ENCODE measurements at places on chromosomes 6 and 20.

- no peak for DNase-seq
Measured at GRCh38 chr6:82298012-82298411, 50.5 kb upstream of the IBTK start.

DNA sequence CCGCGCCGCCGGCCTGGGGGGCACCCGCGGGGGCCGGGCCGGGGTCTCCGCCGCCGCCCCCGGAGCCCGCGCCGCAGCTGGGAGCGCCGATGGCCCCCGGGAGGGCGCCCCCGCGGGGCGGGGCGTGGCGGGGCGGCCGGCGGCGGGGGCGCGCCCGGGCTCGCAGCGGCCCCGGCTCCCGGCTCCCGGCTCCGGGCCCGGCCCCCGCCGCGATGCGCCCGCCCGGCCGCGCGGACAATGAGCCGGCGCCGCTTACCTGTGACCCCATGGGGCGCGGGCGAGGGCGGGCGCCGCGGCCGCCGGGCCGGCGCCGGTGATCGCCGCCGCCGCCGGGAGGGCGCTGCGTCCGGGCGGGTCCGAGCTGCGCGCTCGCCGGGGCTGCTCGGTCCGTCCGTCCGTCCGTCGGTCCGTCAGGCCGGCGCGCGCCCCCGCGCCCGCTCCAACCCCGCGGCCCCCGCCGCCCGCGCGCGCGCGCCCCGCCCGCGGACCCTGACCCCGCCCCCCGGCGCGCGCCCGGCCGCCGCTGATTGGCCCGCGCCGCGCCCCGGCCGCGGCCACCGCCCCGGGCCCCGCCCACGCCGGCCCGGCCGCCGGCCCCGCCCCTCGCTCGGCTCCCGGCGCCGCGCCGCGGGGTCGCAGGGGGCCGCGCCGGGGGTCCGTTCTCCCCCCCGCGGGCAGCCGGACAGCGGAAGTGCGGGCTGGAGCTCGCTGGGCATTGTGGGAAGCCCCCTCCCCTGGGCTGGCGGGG is at the start of gene ZBTB46:
Gene ZBTB46, minus strand, starts transcription at position 424 of the 748 bp plus-strand sequence. CDS start 40,507 bp downstream, outside the sequence.
- DNase-seq = no peak

DNA sequence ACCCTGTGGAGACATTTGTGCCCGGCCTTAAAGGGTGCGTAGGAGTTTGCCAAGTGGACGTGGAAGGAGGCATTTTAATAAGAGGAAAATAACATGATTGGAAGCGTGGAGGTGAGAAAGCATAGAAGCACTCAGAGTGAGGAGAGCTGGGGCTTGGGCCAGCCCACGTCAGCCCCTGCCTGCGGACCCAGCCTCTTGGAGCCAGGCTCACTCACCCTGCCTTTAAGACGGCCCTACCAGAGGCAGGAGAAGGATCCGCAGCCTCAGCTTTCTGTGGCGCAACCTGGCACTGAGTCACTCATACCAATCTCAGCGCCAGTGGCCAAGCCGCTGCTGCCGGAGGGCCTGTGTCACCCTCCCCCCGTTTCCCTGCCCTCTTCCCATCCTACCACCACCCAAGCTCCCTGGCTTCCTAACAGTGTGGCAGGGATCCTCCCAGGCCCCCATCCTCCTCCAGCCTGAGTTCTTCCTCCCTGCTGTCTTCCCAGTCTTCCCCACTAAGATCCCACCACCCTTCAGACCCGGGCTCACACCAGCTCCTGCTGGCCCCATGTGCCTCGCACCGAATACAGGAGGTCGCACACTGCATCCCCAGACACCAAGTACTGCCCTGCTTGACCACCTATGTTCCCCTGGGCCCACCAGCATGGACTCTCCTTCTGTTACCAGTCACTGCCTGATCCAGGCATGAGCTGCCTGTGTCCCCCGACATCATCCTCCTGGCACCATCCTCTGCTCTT is 285.2 kb downstream of the UST start:
- no peak for DNase-seq

DNA sequence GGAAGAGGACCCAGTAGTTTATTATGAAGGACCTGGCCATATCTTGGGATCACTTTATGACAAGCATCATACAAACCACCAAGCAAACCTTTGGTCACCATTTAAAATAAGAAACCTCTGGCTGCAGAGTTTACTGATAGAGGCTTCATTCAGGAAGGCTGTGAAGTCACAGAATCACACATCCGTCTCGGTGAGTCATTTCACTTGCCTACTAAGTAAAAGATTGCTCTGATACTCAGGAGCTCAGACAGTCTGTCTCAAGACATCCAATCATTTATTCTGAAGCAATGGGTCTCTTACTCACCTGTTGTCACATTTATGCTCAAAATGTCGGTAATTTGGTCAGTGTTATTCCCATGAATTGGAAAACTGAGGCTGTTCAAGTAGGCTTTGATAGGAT is 33.7 kb downstream of the ADGRF5 start:
- DNase-seq = no peak

GRCh38 chr20:63217706-63218105 is 1.8 kb upstream of the YTHDF1 start:
- no peak for DNase-seq

DNA sequence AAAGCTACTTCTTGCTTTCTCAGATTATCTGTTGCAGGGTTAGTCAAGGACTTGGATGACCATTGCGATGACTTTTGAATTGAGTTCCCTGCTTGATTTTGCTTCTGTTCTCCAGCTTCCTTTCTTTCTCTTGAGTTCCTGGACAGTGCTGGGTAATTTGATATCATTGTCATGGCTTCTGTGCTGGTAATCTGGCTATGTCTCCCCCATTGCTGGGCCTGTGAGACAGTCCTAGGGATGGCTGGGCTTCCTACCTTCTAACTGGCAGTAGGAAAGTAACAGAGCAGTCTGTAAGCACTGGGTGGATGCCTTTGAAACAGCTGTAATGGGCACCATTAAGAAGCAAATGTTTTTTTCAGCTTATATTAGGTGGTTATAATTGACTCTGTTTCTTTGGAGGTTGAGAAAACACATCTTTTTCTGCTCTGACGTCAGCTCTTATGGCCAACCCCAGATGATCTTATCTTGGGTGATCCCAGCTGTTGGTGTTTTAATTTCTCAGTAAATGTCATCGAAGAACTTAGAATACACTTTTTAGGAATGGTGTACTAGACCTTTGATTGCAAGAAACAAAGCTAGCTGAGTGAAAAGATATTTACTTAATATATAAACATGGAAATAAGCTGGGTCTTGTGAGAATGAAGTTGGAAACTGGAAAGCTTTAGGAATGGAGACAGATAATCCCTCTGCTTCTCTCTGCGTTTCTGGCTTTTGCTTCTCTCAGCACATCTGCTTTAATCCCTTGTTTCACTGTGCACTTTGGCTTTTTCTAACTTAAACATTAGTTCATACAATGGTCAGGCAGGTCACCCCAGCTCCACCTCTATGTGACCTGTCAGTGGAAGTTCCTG is 195.0 kb upstream of the MAN1A1 start:
- DNase-seq = no peak

GRCh38 chr6:80142586-80142985 is 36.1 kb downstream of the BCKDHB start:
- DNase-seq = no peak

DNA sequence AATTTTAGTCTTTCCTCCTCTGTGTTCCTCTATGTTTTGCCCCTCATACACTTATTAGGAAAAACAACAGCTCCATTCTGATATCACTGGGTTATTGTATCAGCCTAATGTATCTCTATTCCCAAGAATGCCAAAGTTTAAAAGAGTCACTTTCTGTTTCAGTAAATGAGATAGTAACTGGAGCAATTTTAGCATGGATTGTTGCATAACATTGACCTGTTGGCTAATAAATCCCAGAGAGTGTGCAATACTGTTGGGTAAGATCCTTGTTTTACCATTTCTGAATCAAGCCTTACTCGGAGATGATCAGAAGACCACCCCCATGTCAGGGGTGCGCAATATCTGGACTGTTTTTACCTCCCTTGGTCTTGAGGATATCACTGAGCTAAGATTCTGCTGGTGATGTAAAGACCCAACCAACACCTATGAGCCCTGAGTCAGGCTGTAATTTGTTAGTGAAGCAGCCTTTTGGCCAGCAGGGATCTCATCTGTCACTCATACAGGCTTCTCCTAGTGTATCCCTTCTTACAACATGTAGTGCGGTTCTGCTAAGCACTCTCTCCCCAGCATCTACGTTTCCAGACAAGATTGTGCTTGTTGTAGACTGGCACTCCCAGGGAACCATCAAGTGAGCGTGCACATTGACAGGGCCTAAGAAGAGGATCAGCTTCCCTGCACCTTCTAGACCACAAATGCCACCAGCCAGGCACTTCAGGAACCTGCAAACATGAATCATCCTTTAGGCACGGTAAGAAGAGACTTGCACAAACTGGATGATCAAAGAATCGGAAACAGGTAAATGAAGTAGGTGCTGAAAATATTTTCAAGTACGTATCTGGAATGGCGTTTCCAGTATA is 11.5 kb upstream of the IPCEF1 start:
- no peak for DNase-seq

DNA sequence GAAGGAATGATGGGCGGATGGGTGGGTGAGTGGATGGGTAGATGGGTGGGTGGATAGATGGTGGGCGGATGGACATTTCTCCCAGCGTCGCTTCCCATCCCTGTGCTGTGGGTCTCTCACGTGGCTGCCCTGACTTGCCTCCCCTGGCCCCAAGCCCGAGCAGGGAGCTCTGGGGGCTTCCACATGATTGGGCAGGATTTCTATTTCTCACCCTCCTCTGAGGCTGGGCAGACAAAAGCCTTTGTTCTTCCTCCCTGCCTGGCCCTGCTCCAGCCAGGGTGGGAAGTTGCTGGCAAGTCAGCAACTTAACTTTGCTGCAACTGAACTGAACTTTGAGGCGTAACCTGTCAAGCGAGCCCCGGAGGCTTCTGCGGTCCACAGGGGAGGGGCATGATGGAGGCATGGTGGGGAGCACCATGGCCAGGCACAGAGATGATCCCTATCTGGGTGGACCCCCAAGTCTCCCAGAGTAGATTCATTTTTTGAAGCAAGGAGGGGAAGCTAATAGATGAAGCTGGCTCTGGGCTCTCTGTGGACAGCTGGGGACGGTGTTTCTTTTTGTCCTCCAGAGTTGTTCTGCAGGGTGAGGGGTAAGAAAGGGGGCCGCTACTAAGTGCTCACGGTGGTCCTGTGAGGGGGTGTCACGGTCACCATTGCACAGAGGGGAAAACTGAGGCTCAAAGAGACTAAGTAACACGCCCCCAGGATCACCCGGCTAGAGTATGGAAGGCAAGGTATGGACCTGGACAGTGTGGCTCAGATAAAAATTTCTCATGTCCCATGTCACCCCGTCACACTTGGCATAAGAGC is 140.1 kb downstream of the CEBPB start:
- no peak for DNase-seq

GRCh38 chr6:158087224-158087867 is 80.7 kb downstream of the SERAC1 start:
- DNase-seq = no peak

DNA sequence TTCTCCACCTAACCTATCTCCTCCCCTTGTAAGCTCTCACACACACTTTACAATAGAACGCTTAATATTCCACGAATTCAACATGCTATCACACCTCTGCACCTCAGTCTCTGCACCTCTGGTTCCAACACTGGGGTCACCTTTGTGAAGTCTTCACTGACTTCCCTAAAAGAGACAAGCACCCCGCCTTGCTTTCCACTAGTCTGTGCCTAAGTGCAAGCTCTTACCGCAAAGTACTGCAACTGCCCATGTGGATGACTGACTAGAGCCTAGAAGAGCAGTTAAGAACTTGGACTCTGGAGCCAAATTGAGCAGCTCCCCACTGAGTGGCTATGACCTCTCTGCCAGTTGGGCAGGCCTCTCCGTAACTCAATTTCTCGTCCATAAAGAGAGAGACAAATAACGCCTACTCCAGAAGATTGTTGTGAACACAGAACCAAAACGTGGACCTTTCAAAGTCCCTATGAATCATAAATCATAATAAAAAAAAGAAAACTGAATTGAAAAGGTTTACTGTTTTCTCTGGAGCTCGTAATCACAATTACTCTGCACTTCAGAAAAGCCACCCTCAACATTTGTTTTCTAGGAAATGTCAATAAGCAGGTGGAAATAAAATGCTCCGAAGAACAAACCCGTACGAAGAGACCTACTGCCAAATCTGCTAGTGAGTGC is 1.2 kb downstream of the IFNGR1 start:
- DNase-seq = no peak

Data from activated naive CD4-positive, alpha-beta T cell (primary cell).